ENCODE measurements at places on chromosomes 7 and 10.

- no peak for DNase-seq
Observed at GRCh38 chr10:110735620-110736027, 91.5 kb downstream of the RBM20 start.

- DNase-seq: no peak
Observed at GRCh38 chr10:132460691-132461090, 63.7 kb downstream of the PWWP2B start.

DNA sequence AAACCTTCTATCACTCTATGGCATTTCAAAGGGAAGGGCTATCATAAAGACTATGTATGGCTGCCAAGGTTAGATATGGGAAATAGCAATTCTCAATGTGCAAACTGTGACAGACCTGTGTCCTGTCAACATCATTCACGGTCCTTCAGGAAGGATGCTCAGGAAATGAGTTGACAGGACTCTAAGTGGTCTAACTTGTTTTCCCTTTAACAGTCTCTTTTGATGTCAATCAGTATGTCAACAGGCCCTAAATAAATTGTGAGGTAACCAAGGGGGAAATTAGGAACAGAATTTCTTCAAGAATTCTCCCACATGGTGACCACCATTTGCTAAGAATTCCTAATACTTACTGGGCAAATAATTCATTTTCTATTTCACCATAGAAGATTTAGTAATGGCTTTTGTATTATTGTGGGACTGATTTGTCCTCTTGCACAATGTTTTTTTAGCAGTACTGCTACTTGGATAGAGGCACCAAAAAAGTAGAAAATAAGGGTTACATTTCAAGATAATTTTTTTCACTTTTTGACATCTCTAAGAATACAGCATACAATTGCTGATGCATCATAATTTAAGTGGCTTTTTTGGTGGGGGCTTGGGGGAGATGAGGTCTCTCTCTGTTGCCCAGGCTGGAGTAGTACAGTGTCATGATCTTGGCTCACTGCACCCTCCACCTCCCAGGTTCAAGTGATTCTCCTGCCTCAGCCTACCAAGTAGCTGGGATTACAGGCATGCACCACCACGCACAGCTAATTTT is 275.8 kb downstream of the CACNA2D1 start:
- DNase-seq: no peak

- no peak for DNase-seq
Observed at GRCh38 chr10:34017281-34017680, 682.8 kb upstream of the NRP1 start.

DNA sequence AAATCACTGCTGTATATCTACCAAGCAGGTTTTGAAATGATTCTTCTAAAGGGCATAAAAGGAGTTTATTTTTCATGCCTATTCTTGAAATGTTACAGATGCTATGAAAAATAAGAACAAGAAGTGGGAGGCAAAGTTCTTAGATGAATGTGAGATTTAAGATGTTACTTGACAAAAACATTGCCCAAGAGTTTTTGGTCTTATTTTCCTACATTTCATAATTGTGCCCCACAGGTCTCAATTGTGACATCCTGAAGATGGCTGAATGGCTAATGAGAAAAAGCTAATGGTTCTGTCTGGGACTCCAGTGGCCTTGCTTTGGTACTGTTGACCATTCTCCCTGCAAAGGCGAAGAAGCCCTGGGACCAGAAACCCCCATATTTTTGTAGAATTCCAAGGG is 43.0 kb upstream of the IFRD1 start:
- DNase-seq: no peak

DNA sequence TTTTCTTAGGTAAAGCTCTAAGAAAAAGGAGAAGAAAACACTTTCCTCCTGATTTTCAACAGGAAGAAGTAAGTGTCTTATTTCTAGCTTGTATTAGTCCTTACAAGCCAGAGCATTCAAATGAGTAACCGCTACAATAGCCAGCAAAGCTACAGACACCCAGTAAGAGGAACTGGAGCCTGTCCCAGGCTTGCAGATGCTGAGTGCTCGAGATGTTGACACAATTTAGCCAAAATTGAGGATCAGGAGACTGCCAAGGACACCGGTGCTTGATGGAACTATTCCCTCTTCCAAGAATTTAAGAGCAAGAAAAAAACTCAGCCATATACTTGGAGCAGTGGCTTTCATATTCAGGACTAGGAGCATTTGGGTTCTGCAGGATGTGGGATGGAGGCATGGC is 149.3 kb upstream of the DPP6 start:
- no peak for DNase-seq

GRCh38 chr7:103843689-103844480 is 145.6 kb downstream of the RELN start:
- DNase-seq: no peak

DNA sequence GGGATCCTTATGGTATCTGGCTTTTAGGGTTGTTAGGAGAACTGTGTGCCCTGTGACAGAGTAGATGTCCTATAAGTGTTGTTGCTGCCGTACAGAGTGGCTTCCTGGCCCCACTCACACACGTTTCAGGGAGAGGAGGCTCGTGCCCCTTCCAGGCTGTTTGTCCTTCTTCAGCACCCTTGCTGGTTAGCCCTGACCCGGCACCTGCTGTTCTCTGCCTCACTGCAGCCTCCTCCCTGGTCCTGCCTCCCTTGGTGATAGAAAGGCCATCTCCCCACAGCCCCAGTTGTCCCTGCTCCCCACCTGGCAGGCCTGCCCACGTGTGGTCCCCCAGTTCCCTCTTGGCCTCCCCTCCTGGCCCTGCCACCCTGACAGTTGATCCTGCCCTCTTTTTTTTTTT is 2.3 kb downstream of the CLIP2 start:
- DNase-seq: no peak

DNA sequence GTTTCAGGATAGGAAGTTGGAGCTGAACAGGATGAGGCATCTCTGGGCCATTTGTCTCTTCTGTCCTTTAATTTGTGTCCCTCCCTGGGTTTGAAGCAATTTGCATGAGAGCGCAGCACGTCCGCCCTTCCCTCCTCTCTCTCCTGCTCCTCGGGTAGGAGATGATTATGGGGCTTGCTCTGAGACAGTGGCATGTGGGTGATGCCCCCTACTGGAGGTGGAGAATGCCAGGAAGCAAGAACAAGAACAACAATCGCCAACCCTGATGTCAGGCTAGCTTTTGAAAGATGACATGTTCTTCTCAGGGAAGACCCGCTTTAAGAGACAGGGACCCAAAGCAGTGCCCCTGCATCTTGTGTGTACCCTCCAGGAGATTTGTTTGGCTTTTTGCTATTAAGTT is 63.9 kb upstream of the LOXL4 start:
- DNase-seq: no peak

GRCh38 chr10:19956516-19957032 is 140.3 kb downstream of the PLXDC2 start:
- DNase-seq: no peak

GRCh38 chr7:108415821-108416536 is 40.3 kb downstream of the NRCAM start:
- no peak for DNase-seq

- no peak for DNase-seq
Observed at GRCh38 chr7:961546-962400, 7.3 kb upstream of the ADAP1 start.

- no peak for DNase-seq
Observed at GRCh38 chr7:119086026-119086425, 861.5 kb downstream of the ANKRD7 start.

DNA sequence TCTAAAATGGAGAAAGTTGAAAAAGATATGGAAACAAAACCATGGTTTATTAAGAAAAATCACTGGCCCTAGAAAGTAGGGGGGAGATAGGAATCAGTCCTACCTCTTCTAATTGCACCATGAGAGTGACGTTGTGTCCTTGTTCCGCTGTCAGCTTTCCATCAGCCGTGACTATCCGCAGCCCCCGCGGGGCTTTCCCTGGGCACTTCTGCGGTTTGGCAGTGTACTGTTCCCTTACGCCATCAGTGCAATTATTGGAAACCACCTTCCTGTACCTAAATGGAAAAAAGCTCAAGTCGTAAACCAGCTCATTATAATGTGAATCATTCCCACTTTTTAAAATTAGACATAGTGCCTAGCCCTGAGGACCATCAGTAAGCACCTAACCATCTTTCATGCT is 512.2 kb downstream of the SORCS1 start:
- no peak for DNase-seq

DNA sequence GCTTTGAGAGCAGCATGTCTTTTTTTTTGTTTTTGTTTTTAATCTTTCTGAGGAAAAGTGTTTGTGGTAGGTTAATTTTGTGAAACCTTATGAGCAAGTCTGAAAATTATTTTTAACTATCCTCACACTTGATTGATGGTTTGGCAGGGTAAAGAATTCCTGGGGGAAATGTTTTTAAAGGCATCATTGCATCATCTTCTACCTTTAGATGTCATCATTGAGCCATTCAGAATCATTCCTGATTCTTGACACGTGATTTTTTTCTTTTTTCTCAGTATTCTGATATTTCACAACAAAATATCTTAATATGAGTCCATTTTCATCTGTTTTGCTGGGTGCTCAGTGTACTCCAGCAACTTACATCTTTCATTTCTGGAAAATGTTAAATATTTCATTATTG is 28.3 kb downstream of the PALS2 start:
- DNase-seq: no peak

DNA sequence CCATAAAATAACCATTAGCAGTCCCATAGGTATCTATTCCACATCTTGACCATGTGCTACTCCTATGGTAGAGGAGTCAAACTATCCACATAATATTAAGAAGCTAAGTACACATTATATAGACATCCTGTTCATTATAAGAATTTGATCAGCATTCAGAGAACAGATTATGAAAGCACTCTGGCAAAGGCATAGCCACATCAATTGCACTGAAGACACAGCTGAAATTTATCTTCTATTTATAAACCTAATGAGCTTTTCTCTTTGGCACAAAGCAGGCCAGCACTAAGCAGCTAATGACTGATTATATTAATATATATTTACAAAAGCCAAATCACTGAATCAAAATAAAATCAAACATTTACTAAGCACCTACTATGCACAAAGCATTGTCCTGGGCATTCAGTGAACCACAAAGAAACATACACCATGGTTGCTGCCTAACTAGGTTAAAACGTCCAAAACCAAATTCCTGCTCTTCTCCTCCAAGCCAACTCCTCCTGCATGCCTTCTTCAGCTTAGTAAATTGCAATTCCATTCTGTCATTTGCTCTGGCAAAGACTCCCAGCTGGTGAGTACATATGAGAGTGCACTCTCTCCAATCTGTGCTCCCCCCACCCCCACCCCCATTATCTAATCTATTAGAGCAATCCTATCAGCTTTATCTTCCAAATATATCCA is 122.6 kb upstream of the ASAH2 start:
- no peak for DNase-seq

- no peak for DNase-seq
Observed at GRCh38 chr10:68082872-68083271, 7.8 kb upstream of the HERC4 start.

GRCh38 chr10:129033340-129033739 is 433.7 kb upstream of the MGMT start:
- DNase-seq: no peak

DNA sequence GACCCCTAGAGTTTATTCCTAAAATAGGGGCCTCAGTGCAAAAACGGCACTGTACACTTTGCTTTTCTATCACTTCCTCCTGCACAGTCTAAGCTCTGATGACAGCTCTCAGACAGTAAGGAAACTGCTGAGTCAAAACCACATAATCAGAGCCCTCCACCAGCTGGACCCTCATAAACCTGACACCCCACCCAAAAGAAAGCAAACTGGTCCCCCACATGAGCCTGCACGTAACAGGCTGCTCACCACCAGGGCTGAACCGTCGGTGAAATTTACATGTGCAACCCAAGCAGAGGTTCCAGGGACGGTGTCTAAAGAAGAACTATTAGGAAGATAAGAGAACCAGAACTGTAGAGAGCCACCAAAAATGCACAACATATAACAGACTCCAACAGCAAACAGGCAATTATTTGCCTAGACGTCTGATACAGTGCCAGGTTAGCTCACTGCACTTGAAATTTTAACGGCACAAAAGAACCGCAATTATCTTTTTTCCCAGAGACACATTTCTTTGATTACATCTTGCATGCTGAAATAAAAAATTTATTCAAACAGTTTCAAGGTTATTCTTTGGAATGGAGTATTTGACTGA is 19.6 kb downstream of the SGMS1 start:
- no peak for DNase-seq

DNA sequence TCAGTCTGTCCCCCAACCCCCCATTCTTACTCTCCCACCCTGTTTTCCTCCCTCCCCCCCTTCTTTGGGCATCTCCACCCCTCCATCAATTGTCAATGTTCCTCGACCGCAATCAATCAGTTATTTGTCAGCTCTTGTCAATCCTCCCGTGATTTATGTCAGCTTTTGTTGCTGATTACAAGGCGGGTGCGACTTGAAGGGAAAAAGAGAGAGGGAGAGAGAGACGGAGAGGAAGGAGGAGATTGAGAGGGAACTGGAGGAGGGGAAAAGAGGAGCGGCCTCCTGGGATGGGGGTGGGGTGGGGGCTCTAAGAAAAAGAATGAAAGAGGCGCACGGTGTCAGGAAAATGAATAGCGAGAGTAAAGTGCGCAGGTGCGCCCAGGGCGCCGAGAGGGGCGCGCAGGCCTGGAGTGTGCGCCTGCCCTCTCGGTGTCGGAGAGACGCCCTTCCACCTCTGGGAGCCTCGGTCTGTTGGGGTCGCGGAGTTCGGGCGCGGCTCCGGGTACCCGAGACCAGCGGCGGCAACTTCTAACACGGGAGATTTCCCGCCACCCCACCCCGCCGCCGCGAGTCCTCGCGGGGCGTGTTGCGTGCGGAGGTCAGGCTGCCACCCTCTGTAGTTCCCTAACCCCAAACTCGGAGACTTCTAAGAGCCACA is 1.1 kb upstream of the ZNF503 start:
- DNase-seq: no peak

- DNase-seq: no peak
Observed at GRCh38 chr7:2108501-2109250, 124.1 kb downstream of the MAD1L1 start.

DNA sequence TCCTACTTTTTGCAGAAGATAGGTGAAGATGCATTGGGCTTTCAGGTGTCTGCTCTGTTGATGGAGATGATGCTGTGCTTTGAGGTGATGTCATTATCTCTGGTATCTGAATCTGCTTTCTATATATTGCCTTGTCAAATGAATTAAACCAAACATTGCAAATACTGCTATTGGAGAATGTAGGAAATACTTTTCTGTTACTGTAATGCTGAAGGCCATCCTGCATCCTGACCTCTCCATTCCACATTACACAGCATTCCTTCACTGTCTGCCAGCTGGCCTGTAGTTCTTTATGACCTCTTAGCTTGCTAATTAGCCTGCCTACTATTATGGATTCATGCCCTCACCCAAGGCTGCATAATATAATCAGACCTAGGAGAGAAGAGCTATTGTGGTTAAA is 73.2 kb downstream of the VCL start:
- no peak for DNase-seq
